Stimulated activated CD8-positive, alpha-beta memory T cell treated with anti-CD3 and anti-CD28 coated beads, Interleukin-4, amount 100 ng/mL, for 1 hour (primary cell): ENCODE measurements at places on chromosomes 2 and 18.

DNA sequence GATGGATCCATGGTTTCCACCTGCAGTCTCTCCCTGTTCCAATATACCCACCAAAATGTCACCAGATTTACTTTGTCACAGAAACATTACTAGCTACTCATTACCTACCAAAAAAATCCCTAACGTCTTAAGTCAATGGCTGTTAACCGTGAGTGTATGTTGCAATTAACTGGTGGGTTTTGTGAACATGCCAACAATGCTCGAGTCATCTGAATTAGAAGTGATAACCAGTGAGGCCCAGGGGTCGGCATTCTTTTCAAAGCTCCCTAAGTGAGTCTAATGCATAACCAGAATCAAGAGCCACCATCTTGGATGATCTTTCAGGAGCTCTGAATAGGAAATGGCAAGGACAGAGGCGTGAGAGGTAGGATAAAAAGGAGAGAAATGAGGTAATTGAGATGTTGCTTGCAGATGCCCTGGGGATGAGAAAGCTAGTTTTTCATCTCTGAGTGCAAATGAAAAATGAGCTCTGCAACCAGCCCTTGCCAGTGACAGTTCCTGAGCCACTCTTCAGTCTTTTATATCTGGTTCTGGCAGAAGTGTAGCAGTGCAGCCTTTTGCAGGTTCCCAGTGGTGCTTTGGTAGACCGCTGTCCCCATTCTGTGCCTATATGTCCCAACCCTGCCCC lies 130.0 kb upstream of the RND3 start:
- DNase-seq = no peak

- no peak for DNase-seq
Observed at GRCh38 chr2:71827524-71827901, 320.1 kb downstream of the CYP26B1 start.

DNA sequence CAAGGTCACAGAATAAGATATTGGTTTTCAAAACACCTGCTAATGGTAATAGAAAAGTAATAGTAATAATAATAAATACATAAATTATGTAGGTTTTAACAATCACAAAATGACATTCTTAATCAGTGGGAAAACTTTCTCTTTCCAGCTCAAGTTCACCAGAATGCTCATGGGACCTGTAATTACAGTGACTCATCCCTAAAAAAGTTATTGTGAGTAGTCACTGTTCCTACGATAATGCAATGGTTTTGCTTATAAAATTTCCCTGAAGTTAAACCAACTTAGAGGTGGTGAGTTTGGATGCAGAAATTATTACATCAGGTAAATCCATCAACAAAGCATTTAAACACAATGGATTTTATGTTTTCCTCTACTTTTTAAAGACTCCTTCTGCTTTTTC lies 502.3 kb downstream of the PID1 start:
- DNase-seq = no peak

DNA sequence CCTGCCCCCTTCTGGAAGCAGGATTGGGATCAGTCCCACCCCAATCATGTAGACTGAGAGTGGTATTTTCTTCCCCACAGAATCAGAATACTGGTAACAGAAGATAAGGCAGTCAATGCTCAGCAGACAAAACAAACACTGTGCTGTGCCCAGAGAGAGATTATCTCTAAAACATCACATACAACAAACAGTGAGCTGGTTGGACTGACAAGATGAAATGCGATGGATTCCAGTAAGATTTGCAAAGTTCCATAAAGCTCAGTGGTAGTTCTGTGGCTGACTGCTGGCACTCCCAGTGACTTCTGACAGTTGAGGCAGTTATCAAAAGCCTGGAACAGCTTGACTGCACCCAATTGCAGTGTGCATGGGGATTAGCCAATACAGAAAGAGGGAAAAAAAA lies 311.5 kb upstream of the MGAT5 start:
- DNase-seq = no peak

DNA sequence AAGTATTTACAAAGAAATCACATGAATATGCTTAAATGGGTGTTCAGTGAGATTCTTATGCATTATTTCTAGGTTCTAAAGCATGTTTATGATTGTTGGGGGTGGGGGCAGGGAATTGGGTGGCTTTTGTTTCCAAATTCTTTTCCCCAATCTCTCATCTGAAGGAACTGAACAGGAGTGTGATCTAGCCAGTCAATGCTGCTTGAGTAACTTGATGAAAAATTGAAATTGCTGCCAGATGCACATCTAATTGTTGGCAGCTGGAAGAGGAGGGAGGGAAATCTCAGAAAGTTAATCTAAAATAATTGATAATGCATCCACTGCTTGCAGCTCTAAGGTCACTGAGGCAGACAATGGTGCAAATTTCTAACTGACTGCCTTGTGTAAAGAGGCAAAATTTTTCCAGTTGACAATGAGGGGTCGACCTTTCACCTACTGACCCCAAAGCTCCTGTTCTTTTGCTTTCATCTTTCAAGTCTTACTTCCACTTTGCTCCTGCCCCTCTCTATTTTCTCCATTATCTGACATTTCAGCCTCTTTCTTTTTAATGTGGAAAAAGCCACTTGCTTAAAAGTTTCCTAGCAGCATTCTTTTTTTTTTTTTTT lies 53.3 kb downstream of the IRS1 start:
- no peak for DNase-seq
